Dorsolateral prefrontal cortex (tissue), 122 donors: ENCODE measurements at places on chromosomes 2 and 18.

DNA sequence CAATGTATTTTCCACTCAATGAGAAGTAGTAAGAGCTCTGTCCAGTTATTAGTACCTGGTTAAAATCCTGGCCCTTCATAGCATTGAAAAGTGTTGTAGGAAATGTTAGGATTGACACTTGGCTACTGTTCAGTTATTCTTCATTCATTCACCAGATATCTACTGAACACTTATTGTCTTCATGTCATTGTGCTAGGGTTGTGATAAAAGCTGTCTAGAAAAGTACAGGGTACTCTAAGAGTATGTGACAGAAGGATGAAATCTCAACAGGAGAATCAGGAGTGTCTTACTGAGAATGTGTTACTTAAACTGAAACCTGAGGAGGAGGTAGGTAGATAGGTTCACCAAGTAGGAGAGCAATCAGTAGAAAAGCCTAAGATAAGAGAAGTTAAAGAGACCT lies 511.8 kb upstream of the RAB12 start:
- no peak for DNase-seq

GRCh38 chr2:160581448-160581847 lies 87.8 kb upstream of the RBMS1 start:
- DNase-seq: no peak

- DNase-seq: no peak
Measured at GRCh38 chr2:128643221-128644065, 324.8 kb upstream of the HS6ST1 start.

GRCh38 chr2:177314722-177315264 lies 50.3 kb upstream of the NFE2L2 start:
- no peak for DNase-seq

DNA sequence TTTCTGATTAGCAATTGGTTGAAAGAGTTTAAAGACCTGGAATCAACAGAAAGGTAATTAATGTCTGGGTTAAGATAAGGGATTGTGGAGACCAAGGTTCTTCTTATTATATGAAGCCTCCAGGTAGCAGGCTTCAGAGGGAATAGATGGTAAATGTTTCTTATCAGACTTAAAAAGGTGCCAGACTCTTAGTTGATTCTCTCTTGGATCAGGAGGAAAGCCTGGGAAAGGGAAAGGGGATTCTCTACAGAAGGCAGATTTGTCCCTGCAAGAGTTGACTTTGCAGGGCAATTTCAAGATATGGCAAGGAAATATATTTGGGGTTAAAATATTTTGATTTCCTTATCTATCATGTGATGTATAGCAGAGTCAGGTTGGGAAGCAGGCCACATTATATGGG lies 153.1 kb upstream of the ARL4C start:
- no peak for DNase-seq

DNA sequence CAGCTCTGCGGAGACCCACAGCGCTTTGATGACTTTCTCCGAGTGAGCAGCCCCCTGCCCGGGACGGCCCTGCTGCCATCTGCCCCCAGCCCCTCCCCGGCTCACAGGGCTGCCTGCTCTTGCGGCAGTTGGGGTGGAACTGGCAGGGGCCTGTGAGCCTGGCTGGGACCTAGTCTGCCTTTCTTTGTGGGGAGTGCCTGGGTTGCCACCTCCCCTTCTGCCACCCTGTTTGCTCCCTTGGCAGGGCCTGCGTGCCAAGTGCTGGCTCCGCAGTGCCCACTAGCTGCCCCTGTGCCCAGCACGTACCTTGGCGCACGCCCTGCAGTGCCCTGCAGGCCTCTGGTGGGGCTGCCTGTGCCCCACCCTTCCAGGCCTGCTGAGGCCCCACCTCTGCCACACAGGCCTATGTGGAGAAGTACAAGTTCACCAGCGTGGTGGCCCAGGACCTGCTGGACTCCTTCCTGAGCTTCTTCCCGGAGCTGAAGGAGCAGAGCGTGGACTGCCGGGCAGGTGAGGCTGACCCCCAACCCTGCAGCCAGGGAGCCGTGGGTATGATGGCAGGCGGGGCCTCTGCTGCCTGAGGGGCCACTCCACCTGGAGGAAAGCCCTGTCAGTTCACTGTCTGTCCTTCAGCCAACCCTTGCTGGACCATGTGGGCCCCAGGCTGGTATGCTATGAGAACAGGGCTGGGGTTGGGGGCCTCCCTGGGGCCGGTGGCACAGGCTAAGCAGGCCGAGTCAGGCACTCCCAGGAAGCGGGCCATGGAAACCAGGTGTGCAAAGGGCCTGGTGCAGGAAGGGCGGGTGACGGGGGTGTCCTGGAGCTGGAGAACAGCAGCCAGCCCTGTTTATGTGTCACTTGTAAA lies 7.0 kb downstream of the RNPEPL1 start:
- no peak for DNase-seq

DNA sequence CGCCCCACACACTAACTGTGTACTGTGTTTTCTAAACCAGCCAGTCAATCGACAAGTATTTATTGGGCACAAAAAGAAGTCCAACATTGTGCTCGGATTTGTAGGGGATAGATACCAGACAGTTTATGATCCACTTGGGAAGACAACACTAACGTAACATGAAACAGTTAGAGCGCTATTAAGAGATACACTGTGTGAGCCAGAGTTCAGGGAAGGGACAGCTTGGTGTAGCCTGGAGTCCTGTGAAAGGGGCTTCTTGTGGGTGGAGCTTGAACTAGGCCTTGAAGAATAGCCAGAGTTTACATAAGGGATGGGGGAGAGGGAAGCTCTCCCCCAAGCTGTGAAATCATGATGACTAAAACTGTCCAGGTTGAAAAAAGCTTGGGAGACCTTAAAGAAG lies 176.4 kb upstream of the TCF4 start:
- no peak for DNase-seq

GRCh38 chr2:62529758-62530157 lies 23.8 kb upstream of the TMEM17 start:
- DNase-seq: no peak

DNA sequence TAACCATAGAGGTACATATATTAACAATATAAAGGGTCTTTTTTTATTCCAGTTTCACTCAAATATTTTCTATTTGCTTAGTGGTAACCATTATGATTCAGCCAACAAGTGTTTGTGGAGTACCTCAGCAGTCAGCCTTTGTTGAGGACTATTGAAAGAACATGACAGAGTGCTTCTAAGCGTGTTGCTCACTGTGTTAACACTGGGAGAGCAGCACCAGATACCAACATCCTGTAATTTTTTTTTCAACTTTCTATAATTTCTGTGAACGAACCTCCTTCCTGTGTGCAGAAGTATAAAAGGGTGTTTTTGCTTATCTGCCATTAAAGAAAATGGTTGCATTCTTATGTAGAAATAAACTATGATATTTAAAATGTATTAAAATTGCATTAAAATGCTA lies 239.0 kb downstream of the PHLPP1 start:
- DNase-seq: no peak

- no peak for DNase-seq
Measured at GRCh38 chr18:21012308-21012707, 99.3 kb downstream of the ROCK1 start.

- no peak for DNase-seq
Measured at GRCh38 chr2:137168552-137168951, 403.2 kb downstream of the THSD7B start.

DNA sequence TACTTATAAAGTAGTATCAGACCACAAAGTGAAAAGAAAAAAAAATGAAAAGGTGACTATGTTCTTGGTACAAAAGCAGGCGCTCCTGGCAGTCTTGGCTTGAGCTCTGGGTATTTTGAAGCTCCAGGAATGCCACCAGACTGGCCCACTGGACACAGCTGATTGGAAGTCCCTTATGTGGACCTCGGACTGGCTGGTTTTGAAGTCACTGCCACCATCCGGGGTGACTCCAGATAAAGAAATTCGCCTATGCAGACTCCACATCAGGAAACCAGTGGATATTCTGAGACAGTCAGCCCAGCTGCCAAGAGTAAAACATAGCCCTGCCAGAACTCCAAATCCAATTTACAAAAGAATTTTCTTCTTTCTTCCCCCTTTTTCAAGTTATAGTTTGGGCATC lies 28.0 kb downstream of the ACKR3 start:
- DNase-seq: no peak

- DNase-seq: no peak
Measured at GRCh38 chr2:219127037-219127635, 33.5 kb downstream of the NHEJ1 start.

- DNase-seq: no peak
Measured at GRCh38 chr2:73859721-73860586, 31.2 kb downstream of the STAMBP start.

DNA sequence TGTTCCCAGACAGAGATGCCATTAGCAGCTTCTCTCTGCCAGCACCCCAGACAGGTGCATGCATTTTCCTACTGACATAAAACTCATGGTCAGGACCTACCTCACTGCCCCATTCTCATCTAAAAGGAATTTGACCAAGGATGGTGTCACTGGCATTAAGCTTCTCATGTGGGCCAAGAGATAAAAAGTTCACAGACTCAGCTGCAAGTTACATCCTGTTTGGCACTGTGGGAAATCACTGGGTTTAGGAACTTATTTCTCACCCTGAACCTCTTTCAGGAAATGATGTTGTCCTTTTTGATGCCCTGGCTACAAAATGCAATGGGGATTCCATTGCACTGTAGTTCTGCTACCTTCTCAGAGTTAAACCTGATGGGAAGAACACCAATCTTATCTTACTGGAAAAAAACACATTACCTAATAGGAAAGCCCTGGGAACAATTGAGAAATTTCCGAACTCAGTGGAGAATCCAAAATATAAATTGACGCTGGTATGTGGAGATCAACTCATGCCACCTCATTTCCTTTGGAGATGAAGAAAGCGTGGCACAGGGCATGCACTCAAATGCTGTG lies 252.1 kb upstream of the COPS8 start:
- DNase-seq: no peak

GRCh38 chr2:174063492-174064092 lies 98.4 kb upstream of the SP3 start:
- DNase-seq: no peak

DNA sequence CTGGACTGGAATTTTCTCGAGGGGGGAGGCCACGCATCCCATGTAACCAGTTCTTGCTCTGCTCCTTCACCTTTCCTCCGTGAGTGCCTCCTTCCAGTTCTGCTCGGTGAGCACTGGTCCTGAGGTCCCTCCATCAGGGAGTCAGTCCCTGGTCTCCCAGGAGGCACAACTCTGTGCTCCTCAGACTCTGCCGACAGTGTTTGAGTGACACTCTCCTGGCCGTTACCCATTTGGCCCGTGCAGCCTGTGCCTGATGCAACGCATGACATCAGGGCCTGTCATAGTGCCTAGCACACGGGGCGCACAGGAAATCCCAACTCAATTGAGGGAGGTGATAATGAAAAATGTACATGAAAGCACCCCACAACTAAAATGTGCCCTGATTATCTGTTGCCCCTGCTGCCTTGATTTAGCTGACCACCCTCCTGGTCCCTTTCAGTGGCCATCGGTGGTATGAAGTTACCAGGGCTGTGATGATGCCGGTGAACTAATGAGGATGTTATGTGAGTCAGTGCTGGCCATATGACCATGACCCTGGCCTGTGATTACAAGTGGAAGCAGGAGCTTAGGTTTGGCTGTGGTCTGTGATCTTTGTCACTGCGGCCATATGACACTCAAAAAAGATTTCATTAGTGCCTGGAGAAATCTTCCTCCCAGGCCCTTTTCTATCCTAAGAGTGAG lies 144.6 kb downstream of the TDRD15 start:
- DNase-seq: peak; percentile 46

DNA sequence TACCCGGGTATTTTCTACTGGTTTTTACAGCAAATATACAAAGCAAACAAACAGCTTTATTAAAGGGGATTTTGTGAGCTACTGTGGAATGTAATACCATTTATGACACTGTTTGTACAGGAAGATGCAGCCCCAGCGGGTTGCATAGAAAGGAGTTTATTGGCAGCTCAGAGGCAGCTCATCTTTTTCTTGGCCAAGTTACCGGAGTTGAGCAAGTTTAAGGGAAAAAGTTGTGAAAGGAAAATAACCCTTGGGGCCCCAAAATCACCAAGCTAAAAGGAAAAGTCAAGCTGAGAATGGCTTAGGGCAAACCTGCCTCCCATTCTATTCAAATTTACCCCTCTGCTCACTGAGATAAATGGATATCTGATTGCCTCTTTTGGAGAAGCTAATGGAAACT lies 60.8 kb downstream of the MOB4 start:
- no peak for DNase-seq

GRCh38 chr2:241842620-241843211 lies 16.0 kb downstream of the PDCD1 start:
- DNase-seq: no peak

DNA sequence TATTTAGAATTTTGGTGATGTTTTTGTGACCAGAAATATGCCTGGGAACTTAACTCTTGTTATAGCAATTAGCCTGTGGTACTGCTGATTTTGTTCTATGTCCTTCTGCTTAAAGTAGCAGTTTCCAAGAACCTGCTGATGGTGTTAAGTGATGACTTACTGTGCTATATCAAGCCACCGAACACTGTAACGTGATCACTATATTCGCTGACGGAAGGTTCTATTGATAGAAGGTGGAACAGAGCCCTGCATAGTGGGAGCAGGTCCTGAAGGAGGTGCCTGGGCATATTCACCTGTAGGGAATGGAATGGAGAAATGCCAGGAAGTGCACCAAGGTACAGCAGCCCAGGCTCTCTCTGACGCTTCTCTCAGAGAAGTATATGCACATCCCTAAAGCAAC lies 76.8 kb downstream of the UXS1 start:
- no peak for DNase-seq

DNA sequence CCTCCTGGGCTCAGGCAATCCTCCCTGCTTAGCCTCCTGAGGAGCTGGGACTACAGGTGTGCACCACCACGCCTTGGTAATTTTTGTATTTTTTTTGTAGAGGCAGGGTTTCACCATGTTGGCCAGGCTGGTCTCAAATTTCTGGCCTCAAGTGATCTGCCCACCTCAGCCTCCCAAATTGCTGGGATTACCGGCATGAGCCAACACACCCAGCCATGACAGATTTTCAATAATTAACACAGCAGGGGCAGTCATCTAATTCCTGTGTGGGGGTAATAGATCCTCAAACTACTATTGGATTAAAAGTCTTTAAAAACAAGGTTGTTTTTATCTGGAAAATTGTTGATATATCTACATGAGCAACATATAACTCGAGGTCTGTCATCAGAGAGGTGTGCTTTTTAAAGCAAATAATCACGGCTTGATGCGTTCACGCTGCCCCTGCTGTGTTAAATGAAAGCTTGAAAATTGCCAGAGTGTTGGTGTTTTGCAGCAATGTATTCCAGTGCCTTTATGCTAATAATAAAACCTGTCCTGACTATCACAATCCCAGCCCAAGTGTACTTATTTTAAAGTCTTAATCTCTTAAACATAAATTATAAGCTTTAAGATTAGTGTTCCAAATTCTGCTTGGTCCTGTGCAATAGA lies 35.6 kb upstream of the ASB1 start:
- no peak for DNase-seq
